Dermis microvascular lymphatic vessel endothelial cell (primary cell): ENCODE measurements at places on chromosomes 2 and 18. TPM values are rescaled to one million over a fixed set of nuclear protein-coding genes. Genes with fewer than 3 reads are reported as not detected.

NCKAP5 gene
- total RNA-seq, result under 0.01 TPM in 2 replicates

UGT1A4 gene
- total RNA-seq, result not detected in 2 replicates

TSPYL6 gene
- not detected in 2 replicates for total RNA-seq

SLC8A1 gene
- 0.13 TPM in 2 replicates for total RNA-seq

RTP5 gene
- not detected in 2 replicates for total RNA-seq

CDH20 gene
- not detected in 2 replicates for total RNA-seq

CYBRD1 gene
- 9.6 and 22.8 TPM in 2 replicates for total RNA-seq

ALKAL2 gene
- total RNA-seq, result not detected in 2 replicates

NFATC1 gene
- total RNA-seq, result 5.5 and 17.1 TPM in 2 replicates

MIB1 gene
- total RNA-seq, result 36.5 and 40.1 TPM in 2 replicates

MEP1B gene
- total RNA-seq, result not detected in 2 replicates

NGEF gene
- 0.39 TPM in 1 of 2 replicates, not detected in the other for total RNA-seq

SLC30A3 gene
- total RNA-seq, result 6.3 and 15.0 TPM in 2 replicates

LCT gene
- total RNA-seq, result not detected in 2 replicates

RGPD3 gene
- total RNA-seq, result 0.13 and 0.25 TPM in 2 replicates

TXNDC2 gene
- under 0.01 TPM in 1 of 2 replicates, not detected in the other for total RNA-seq

FSHR gene
- not detected in 2 replicates for total RNA-seq

GRHL1 gene
- total RNA-seq, result 0.26 and 0.76 TPM in 2 replicates

STEAP3 gene
- 7.7 and 7.8 TPM in 2 replicates for total RNA-seq

CFAP65 gene
- not detected in 2 replicates for total RNA-seq

KIAA2012 gene
- total RNA-seq, result not detected in 2 replicates

PCARE gene
- not detected in 2 replicates for total RNA-seq

NEURL3 gene
- 0.13 TPM in 2 replicates for total RNA-seq

DPYSL5 gene
- under 0.01 TPM in 1 of 2 replicates, not detected in the other for total RNA-seq

SCN9A gene
- 0.25 and 0.51 TPM in 2 replicates for total RNA-seq

CPO gene
- not detected in 2 replicates for total RNA-seq

LRPPRC gene
- total RNA-seq, result 47.2 and 61.1 TPM in 2 replicates

ZNF396 gene
- total RNA-seq, result 0.51 and 0.63 TPM in 2 replicates

MC2R gene
- total RNA-seq, result not detected in 2 replicates

PLCD4 gene
- total RNA-seq, result 0.76 and 1.4 TPM in 2 replicates

MAB21L4 gene
- not detected in 2 replicates for total RNA-seq

IL36RN gene
- not detected in 2 replicates for total RNA-seq

KLF7 gene
- total RNA-seq, result 8.5 and 8.7 TPM in 2 replicates

EIF2AK2 gene
- 17.2 and 20.4 TPM in 2 replicates for total RNA-seq

ANKRD30BL gene
- total RNA-seq, result not detected in 2 replicates

PMAIP1 gene
- 20.9 and 38.1 TPM in 2 replicates for total RNA-seq

SRD5A2 gene
- total RNA-seq, result not detected in 2 replicates
